Stimulated activated CD8-positive, alpha-beta memory T cell treated with anti-CD3 and anti-CD28 coated beads, Interleukin-12 subunit alpha, Interleukin-12 subunit beta, amount 100 ng/mL, for 4 hours (primary cell): ENCODE measurements at places on chromosomes 11 and 22.

DNA sequence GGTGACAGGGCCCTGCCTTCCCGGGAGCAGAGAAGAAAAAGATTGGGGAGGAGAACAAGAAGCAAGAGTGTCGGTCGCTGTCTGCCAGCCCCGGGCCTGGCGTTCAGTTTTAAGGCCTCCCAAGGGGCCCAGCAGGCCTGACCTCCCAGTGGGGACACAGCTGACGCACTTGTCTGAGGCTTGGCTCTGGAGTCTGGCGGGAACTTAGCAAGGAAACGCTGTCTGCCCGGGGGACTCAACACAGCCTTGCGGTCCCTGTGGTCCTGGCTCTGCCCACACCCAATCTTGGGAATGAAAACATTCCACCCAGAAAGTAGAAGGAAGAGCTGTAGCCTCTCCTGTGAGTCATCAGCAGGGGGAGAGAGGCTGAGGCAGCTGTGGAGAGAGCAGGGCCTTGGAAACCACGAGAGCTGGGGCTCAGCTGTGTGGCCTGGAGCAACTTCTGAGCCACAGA lies 54.4 kb downstream of the TRAF6 start:
- DNase-seq: no peak

GRCh38 chr11:83409476-83409875 lies 123.3 kb upstream of the CCDC90B start:
- no peak for DNase-seq

GRCh38 chr11:101014600-101015285 lies 114.9 kb downstream of the PGR start:
- DNase-seq: no peak

- DNase-seq: no peak
Observed at GRCh38 chr11:44314733-44315132, 4.8 kb upstream of the ALX4 start.
